ENCODE measurements at places on chromosomes 2 and 18.

DNA sequence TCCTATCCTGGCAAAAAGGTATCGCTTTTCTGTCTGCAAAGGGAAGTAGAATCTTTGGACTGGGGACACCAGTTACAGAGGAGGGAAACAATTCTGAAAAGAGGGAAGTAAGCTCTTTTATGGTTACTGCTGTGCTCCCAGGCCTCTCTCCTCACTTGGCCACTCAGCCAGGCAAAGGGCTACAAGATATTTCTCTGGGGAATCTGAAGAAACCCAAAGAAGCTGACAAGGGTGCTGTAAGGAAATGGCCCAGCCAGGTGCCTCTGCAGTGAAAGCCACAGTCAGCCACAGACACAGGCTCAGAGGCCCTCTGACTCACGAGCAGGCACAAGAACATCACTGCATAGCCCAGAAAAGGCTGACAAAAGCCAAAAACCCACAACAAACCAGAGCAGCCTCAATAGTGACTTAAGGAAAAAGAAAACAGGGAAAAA lies 5.8 kb downstream of the HDLBP start:
- DNase-seq = no peak

- no peak for DNase-seq
These were observed 185.2 kb downstream of the ALPK2 start for GRCh38 chr18:58443671-58444070.

DNA sequence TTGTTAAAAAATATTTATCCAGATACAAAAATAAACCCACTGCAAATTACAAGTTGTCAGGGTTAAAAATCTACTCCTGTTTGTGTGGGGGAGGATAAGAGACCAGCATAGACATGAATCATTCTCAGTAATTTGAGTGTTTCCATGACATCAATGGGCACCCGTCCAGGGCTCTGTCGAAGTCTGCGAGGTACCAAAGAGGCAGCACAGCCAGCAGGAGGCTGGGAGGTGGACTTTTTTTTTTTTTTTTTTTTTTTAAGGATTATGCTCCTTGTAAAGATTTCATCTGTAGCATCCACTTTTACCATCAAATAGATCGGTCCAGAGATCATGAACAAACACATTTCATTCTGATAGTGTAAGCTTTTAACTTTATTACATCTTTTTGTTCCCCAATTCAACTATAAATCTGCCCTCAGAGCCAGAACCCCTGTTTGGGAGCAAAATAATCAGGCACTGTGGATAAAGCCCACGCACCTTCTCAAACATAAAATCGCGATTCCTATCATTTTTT lies 182.0 kb downstream of the TCF4 start:
- DNase-seq = no peak

DNA sequence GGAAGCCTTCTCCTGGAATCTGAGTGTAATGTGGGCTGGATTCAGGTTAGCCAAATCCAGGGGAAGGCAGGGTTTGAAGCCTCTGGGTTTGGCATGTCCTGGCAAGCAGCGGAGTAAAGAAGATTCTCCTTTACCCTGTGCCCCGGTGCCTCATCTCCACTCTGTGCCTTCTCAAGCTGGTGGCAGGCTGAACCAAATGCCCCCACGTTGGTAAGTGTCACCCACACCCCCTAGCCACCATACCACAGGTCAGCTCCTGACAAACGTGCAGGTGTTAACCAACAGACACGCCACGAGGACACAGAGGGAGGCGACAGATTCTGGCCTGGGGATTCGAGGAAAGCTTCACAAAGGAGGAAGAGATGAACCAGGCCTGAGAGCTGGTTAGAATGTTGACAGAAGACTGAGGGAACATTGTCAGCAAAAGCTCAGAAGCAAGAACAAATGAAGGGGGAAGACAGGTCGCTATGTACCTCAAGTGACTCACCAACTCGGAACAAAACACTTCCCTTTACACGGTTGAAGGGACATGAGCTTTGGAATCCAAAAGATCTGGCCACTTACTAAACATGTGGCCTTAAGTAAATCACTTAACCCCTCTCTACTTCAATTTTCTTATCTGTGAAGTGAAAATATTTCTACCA lies 85.2 kb upstream of the LCLAT1 start:
- peak; percentile 33 for DNase-seq

Measured in SW480 (cell line).